NCI-H1436 treated with DMSO at 0.1 percent for 48 hours (cell line): ENCODE measurements at places on chromosomes 6 and 20.

DNA sequence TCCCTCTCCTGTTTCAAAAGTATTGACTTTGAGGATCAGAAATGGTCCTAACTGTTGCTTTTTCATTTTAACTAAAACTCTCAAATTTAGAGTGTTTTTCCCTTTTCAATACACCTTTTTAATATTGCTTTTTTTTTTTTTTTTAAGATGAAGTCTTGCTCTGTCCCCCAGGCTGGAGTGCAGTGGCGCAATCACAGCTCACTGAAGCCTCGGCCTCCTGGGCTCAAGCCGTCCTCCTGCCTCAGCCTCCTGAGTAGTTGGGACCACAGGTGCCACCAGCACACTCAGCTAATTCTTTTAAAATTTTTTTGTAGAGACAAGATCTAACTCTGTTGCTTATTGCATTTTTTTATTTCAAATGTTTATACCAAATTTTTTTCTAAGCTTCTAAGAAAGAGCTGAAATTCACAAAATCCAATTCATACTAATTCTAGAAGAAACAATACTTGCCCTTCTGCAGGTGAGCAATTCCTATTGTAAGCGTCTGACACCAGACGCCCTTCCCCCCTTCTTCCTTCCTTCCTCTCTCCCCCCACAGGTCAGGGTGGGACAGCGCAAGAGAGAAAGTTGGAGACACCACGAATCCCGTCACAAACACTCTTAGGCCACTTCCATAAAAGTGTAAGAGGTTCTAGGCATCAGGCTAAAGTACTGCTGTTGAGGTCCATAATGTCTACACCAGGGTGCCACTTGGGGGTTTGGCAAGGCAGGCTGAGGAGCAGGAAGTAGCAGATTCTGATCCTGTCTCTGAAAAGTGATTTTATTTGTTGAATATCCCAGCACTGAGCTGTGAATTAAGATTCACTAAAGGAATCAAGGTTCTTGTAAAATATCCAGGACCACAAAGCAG lies 12.8 kb downstream of the DLL1 start:
- DNase-seq, result no peak

DNA sequence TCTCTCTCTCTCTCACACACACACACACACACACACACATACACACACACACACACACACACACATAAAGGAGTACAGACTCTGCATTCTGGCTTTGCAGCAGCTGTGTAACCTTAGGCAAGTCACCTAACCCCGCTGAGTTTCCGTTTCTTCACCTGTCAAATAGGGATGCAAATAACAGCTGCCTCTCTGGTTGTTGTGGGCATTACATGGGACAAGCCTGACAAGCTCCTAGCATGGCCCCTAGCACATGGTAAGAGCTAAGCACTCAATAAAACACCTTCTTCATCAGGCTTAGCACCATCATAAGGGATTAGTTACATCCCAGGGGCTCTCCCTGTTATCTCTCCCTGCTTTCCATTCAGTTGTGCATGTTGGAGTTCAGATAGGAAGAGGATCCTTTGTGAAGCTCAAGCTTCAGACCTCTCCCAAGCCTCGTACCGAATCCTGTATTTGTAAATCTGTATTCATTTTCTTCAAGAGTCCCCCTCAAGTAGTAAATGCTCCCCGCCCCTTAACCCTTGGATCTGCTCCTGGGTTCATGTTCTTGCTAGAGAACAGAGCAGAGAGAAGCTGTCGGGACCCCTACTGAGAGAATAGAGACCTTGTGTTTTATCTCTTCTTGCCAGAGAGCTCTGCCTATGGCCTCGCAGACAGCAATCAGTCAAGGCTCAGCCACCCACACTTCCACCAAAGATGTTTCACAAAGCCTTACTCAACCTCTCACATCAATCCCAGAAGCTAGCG lies 2.2 kb downstream of the SLC13A3 start:
- DNase-seq, result no peak

- DNase-seq, result no peak
Measured at GRCh38 chr20:46050885-46051284, 21.9 kb downstream of the SLC12A5 start.

DNA sequence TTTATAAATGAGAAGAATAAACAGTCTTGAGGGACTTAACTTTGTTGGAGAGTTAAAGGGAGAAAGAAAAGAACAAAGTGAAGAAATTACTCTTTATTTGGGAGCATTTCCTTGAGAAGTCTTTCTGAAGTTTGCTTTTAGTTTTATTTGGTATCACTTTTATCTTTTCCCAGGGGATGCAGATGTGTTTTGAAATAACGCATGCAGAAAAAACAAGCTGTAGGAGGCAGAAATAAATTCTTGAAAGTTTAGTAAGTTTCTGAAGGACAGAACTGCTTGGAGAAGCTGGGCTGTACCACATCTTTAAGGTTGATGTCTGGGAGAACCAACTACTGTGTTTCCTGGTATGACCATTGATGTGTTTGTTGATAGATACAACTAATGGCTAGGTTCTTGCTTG lies 75.0 kb downstream of the PLCB4 start:
- no peak for DNase-seq

GRCh38 chr6:80223743-80224212 lies 117.3 kb downstream of the BCKDHB start:
- no peak for DNase-seq

DNA sequence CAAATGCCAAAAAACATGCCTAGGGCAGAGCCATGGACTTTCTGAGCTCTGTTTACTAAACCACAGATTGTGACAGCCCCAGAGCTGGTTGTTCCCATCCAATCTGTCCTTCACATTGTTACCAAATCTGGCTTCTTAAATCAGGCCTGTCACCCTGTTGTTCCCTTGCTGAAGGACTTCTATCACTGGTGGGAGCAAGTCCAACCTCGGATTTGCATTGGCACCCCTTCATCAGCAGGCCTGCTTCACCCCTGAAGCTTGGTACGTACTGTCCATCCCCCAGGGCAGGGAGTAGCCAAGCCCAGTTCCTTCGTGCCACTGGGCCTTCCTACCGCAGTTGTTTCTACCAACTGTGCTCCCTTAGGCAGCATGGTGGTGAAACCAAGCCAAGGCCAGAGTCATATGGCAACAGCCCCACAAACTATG lies 357.3 kb upstream of the JARID2 start:
- DNase-seq, result no peak

DNA sequence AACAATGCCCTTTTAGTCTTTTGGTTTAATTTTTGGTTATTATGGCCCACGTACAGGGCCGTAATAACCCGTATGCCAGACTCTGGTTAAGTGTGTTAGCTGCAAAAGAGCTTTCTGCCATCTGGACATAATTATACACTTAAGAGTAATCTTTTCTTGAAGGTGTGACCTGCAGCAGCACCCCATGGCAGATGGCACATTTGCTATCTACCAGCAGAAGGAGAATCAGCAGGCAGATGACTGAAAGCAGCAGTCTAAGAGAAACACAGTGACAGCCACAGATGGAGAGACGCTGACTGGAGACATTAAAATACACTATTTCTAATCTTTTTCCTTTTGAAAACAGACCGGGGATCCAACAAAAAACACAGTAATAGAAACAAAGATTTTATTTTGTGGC lies 18.7 kb downstream of the ASF1A start:
- no peak for DNase-seq

- no peak for DNase-seq
Measured at GRCh38 chr6:45613656-45614055, 235.9 kb upstream of the SUPT3H start.

DNA sequence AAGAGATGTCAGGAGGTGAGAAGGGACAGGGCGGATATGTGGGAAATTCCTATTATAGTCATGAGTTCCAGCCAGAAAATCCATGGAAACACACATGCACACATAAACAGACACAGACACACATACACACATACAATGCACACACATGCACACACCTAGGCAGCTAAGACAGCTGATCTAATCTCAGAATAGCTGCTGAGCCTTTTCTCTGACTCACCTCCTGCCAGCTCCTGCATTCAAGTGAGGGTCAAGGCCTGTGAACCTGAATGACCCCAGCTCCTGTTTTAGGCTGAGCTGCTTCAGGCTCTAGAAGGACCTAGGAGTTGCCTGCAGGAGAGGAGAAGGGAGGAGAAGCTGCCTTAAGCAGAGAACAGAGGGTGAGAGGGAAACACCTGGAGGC lies 21.6 kb upstream of the RAET1L start:
- DNase-seq, result no peak

- DNase-seq, result no peak
Measured at GRCh38 chr6:72769459-72770125, 147.7 kb downstream of the KCNQ5 start.

- no peak for DNase-seq
Measured at GRCh38 chr20:49275636-49276035, 2.2 kb downstream of the ZNFX1 start.

DNA sequence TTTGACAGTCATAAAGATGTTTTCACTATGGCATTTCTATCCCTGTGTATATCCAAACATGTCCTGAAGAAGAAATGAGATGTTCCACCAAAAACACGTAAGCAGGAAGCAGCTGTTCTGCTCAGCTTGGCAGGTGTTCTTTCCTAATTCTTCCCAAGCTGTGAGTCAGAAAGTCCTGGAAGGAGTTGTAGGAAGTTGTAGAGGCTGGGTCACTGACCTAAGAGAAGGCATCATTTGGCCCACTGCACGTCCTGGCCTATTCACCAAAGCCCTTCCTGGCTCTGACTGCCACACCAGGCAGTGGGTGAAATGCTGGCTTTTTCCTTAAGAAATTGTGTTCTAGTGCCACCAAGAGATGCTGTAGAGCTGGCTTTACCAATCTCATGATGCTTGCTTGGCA lies 40.3 kb downstream of the STX11 start:
- DNase-seq, result no peak

DNA sequence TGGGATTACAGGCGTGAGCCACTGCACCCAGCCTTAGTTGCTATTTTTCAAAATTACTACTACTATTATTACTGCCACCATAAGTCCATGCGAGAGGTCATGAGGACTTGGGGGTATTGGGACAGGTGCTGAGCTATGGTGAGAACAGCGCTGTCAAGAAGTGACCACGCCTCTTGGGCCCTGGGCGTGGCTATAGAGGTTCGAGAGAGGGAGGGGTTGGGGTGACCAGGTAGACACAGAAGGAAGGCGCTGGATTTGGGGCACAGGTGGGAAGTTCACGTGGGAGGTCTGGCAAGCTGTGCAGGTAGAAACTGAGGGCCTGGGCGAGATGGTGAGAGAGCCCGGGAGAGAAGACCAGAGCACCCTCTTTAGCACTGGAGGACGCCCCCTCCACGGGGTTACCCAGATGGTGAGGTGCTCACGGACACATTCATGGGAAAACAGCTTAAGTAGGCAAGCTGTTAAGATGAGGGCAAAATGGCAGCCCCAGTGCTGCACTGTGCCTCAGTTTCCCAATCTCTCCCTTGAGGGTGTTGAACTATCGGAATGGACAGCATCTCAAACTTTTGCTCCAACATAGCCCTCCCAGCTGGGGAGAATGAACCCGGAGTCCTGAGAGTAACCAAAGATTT lies 61.0 kb downstream of the RAB44 start:
- no peak for DNase-seq

DNA sequence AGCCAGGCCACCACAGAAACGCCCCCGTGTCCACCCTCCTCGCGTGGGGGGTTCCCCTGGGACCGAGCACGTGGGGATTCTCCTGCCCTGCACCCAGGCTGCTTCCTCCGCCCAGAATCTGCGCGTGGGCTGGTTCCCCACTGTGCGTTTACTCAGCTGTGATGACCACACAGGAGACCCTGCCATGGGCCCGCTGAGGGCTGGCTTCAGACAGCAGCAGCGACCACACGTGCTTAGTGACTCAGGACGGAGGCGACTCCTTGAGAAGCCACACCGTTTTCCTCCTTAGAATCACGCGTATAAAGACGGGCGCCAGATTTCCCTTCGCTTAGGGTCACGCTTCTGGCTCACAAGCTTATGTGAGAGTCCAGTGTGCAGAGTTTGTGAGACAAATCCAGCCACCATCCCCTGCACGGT lies 63.9 kb upstream of the PDE10A start:
- no peak for DNase-seq

GRCh38 chr6:1868561-1869261 lies 259.0 kb downstream of the FOXC1 start:
- DNase-seq, result no peak

DNA sequence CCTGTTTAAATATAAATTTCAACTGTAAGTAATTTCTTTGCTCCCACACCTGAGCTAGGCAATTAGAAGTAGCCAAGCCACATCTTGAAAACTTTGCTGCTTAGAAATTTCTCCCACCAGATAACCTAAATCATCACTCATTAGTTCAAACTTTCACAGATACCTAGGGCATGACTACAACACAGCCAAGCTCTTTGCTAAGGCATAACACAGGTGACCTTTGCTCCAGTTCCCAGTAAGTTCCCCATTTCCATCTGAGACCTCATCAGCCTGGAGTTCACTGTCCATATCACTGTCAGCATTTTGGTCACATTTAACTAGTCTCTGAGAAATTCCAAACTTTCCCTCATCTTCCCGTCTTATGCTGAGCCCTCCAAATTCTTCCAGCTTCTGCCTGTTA lies 79.8 kb upstream of the OPRM1 start:
- no peak for DNase-seq

DNA sequence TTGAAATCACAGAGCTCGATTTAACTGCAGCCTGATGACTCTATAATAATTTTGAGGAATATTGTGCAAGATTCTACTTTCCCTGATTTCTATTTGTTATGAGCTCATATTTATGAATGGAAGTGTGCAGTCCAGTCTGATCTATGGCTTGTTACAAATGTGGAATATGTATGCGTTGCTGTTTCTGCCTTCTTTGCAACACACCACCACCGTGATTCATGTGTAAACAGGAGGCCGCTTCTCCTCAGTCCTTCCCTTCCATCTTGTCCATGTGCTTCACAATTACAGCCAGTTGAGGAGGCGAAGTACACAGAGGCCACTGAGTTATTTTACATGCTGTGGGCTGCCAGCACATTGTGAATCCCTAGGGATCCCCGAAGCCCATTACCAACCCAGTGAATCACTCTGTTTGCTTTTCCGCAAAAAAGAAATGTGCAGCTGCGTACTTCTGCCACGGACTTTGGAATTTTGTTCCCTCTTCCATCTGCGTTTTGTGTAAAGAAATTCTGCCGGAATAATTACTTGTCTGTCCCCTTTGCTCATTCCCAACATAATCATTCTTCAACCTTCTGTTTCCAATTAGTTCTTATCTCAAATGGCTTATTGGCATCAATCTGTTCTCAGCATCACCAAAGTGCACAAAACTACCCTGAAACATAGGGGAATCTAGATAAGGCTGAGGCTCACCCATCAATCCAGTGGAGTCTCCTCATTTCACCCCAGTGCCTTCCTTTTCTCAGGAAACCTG lies 551.6 kb upstream of the CITED2 start:
- DNase-seq, result peak; percentile 42

GRCh38 chr6:11414176-11414963 lies 123.2 kb upstream of the TMEM170B start:
- DNase-seq, result no peak

DNA sequence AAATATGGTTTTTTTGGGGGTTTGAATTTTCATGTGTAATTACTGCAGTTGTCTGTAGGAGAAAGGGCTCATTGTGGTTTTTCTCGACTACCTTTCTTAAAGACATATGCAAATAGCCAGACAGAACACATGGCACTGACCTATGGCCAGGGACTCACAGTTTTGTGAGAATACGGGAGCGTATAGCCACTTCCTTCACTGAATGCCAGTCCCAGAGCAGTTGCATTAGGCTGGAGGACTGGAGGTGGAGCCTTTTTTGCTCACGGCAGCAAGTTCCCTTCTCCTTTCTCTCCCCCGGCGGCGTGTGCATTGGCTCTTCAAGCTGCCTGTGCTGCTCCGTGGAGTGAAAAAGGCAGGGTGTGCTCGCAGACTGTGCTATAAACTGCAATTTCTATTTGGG lies 114.9 kb downstream of the AKAP7 start:
- no peak for DNase-seq

- DNase-seq, result no peak
Measured at GRCh38 chr6:140036196-140036595, 661.7 kb upstream of the CITED2 start.
